Kidney glomerular epithelial cell (primary cell): ENCODE measurements at places on chromosomes 2 and 18.
A peak's percentile ranks its signal among the peaks of the same experiment; 100 is the strongest.

DNA sequence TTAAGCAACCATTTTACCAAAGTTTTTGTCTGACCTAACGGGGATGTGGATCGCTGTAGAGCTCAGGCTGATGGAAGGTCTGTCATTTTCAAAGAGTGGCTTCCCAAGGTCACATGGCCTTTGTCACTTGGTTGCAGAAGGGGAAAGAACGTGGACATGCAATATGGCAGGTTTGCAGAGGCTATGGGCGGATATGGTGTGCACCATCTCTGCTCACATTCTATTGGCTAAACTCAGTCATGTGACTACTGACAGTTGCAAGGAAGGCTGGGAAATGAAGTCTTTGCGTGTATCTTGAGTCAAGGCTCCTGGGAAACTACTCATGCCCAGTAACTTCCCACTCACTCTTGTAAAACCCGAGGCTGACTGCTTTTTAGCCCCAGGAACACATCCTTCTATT lies 96.8 kb downstream of the ST6GAL2 start:
- no peak for DNase-seq

DNA sequence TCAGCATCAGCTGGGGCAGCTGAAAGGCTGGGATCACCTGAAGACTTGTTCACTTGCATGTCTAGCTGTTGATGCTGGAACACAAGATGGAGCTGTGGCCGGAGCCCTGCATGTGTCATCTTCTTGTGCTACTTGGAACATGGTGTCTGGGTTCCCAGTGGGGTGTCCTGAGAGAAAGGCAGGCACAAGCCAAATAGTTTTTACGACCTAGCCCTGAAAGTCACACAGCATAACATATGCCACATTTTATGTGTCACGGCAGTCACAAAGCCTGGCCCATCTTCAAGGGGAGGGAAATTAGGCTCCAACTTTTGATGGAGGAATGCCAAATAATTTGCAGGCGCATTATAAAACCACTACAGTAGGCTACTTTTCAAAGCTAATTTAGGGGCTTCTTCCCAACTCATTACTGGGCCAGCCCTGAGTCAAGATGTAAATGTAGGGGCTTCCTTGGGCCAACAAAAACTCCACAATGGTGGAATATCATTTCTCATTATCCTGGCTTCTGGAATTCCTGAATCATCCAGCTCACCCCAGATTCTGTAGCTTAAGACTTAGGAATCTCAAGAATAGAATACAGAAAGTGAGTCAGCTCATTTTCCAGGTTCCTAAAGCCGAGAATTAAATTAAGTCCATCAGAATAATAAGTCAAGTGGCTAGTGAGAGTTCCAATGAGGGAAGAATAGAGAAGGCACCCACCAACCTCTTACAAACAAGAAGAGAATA lies 543.0 kb downstream of the TNS1 start:
- DNase-seq, result no peak

DNA sequence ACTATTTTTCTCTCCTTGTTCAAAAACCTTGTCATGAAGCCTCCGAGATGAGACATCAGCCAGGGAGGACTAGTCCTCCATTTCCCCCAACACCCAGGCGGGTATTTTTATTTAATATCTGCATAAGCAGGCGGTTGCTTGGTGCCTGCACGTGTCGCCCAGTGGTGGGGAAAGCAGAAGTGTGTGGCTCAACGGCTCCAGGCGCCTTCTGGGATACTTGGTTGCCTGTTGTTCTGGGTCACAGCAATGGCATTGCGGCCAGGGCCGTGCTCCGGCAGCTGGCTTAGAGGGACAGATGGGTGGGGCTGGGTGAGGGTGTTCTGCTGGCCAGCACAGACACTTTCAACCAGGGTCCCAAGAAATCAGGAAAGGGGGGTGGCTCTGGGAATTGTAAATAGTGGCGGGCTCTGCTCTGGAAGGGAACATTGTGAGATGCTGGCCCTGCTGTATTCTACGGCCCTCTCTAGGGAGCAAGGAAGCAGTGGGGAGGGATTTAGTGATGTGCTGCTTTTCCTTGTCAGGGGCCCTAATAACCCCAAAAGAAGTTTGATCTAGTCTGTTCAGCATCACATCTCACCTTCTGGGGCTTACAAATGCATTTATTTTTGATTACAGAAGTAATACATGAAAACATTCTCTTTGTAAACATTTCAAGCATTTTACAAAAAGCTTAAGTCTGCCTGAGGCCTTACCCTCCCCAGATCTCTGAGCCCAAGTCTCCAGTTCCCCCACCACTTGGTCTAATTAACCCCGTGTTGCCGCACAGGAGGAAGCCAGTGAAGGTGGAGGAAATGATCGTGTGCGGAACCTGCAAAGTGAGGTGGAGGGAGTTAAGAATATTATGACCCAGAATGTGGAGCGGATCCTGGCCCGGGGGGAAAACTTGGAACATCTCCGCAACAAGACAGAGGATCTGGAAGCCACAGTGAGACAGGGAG lies 1.1 kb downstream of the VAMP8 start:
- DNase-seq, result no peak

DNA sequence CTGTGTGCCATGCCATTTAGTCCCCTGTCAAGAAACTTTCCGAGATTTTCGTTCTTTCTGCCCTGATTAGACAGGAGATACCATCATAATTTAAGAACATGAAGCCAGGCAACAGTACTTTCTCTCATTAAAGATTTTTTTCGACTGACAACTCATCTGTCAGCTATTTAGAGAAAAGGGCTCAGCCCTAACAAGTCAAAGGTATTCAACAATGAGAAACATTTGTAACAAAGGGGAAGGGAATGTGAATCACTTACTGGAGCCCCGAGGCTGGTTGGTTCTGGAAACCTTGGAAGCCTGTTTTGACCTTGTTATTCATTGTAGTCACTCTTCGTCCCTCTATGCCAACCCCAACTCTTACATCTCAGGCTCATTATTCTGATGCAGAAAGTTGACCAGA lies 199.4 kb downstream of the SPP2 start:
- DNase-seq, result peak; percentile 82

- DNase-seq, result no peak
Measured at GRCh38 chr18:57148263-57148662, 1.4 kb downstream of the BOD1L2 start.

GRCh38 chr2:99708231-99708630 lies 218.4 kb upstream of the REV1 start:
- no peak for DNase-seq

DNA sequence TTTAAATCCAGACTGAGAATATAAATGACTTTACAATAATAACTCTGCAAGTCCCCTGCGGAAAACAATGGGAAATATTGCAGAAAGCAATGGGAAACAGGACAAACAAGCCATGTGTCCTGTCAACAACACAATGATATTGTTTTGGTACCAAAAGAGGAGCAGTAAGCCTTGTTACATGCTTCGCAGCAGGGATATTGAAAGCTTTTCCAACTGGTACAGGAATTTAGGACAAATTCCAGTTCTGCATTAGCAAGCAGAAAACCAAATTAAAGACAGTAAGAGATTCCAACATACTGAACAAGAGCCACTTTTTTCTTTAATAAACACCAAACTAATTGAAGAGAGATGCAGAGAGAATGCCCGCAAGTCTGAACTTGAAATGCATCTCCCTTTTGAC lies 30.0 kb downstream of the FRZB start:
- no peak for DNase-seq

- peak; percentile 38 for DNase-seq
Measured at GRCh38 chr2:6866275-6866671, 566 bp upstream of the CMPK2 start.

DNA sequence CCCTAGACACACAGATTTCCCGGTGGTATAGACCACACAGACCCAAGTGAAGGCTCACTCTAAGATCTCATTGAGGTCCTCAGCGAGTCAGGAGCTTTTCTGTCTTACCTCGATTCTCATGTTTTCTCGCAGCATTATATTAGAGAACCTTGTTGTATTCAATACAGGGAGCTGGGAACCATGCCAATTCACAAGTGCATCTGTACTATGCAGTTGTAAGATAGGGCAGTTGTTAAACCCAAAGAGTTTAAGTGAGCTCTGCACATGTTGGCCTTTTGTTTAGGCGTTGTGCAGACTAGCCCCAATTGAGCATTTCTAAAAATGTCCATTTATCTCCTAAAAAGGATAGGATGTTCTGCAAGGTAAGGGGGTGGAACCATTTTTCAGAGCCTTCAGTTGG lies 59.6 kb downstream of the FEZ2 start:
- DNase-seq, result no peak

DNA sequence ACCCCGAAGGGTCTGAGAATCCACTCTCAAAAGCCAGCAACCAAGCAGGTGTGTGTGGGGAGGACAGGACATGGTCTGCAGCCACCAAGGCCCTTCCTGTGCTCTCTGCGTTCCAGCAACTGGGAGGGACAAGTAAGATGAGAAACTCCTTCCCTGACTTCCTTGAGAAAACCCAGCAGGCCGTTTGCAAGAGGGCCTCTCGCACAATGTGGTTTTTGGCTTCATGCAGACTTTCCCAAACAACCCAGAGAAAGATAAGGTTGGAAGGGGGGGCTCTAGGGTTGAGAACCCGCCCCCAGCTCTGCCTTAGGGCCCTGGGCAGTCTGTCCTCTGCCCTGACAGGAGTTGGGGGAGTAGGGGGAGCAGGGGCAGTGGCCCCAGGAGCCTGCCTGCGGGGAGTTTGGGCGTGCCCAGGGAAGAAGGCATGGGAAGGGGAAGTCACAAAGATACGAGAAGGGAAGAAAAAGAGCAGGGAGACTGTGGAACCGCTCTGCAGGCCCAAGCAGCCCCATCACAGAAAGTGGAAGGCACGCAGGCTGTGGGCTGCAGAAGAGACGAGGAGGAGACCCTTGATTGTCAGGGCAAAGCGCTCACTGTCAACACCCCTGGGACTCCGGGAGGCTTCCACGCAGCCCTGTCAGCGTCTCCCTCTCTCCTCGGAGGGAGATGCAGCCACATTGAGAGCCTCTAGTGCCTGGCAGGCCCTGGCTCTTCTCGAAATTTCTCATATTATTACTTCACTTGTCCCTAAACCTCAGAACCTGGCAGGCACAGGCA lies 99.8 kb downstream of the SMAD7 start:
- no peak for DNase-seq

DNA sequence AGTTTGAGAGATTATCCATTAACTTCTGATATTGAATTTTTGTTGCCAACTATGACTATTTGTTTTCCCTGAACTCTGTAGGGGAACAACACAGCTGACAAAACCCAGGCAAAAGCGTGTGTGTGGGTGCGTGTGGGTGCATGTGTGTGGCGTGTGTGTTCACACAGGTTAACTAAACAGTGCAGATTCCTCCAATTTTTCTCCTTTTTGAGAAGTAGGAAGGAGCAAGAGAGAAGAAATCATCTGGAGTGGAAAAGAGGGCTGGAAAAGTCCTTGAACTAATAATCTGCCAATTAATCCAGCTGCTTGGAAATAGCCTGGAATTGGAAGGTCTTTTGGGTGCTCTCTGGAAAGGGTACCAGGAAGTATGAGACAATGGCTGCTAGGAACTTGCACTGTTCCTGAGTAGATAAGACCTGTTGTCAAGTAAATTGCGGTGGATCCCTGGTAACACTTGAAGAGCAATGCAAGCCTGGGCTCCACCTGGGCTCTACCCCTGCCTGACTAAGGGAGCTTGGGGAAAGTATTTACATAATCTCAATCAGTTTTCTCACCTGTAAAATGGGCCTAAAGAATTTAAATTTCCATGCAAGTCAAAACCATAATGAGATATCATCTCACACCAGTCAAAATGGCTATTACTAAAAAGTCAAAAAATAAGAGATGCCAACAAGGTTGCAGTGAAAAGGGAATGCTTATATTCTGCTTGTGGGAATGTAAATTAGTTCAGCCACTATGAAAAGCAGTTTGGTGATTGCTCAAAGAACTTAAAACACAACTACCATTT lies 40.5 kb upstream of the IL1R1 start:
- DNase-seq, result no peak

GRCh38 chr2:15159751-15160177 lies 401.4 kb downstream of the NBAS start:
- peak; percentile 32 for DNase-seq

DNA sequence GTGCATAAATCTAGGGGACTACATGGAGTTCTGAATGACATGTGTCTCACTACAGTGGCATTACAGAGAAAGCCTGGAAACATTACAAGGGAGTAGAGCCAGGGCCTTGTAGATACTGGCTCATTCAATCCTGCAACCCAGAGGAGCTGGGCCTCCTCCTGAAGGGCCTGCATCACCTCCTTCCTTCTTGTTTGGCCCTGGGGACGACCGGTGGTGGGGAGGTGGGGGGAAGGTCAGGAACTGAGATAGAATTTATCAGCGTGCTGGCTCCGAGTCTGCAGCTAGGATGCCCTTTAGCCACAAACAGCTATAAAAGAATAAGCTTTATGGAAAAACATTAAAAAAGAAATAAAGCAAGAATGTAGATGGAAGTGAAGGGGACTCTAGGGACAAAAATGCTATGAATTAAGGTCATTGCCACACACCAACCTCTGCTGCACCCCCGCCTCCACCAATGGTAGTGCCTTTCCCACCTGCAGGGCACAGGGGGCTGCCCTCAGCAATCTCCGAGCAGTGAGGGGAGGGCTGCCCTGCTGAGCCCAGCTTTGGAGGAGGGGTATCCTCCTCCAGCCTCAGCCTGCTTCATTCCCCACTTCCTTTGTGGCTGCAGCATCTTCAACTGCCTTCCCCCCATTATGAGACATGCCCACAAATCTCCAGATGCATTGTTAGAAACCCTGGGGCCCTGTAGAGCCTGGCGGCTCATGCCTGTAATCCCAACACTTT lies 149.0 kb downstream of the MSH2 start:
- DNase-seq, result no peak

GRCh38 chr2:150812664-150813367 lies 325.3 kb upstream of the RND3 start:
- no peak for DNase-seq

GRCh38 chr2:12770300-12770968 lies 53.7 kb downstream of the TRIB2 start:
- DNase-seq, result no peak

GRCh38 chr18:62898359-62898758 lies 183.0 kb downstream of the PHLPP1 start:
- peak; percentile 67 for DNase-seq

DNA sequence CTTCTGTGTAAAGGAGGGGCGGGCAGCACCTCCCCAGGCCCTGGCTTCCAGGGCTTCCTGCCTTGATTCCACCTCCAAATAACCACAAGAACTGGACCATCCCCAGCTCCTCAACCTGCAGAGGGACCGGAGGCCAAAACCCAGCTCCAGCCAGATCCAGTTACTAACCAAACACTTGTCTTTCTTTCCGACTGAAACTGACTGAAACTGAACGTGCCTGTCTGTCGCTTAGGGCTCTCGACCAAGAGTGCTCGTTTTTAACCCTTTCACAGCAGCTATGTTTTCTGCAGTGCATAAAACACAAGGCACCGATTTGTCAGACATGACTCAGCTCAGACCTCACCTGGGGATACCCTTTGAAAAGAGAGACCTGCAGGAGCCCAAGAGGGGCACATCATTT lies 249.9 kb upstream of the SIX2 start:
- no peak for DNase-seq

DNA sequence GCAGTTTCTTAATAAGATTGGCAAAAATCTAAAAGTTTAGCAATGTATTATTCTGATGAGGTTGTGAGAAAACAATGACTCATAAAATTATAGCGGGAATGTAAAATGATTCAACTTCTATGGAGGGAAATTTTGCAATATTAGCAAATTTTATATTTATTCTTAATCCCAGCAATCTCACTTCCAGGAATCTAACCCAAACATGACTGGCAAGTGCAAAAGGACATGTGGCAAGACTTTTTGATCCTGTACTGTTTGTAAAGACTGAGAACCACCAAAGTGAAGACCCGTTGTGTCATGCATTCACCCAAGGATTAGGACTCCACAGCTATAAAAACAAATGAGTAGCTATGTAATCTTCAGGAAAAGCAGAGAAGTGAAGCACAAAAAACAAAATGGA lies 234.8 kb upstream of the KYNU start:
- no peak for DNase-seq
